ENCODE measurements at places on chromosomes 3 and 15.
A peak's percentile ranks its signal among the peaks of the same experiment; 100 is the strongest.

GRCh38 chr3:155643581-155644165, 101.2 kb downstream of the PLCH1 start:
- DNase-seq, result no peak

- DNase-seq, result no peak
These were observed 2.1 kb upstream of the FBXL22 start for GRCh38 chr15:63595065-63595464.

DNA sequence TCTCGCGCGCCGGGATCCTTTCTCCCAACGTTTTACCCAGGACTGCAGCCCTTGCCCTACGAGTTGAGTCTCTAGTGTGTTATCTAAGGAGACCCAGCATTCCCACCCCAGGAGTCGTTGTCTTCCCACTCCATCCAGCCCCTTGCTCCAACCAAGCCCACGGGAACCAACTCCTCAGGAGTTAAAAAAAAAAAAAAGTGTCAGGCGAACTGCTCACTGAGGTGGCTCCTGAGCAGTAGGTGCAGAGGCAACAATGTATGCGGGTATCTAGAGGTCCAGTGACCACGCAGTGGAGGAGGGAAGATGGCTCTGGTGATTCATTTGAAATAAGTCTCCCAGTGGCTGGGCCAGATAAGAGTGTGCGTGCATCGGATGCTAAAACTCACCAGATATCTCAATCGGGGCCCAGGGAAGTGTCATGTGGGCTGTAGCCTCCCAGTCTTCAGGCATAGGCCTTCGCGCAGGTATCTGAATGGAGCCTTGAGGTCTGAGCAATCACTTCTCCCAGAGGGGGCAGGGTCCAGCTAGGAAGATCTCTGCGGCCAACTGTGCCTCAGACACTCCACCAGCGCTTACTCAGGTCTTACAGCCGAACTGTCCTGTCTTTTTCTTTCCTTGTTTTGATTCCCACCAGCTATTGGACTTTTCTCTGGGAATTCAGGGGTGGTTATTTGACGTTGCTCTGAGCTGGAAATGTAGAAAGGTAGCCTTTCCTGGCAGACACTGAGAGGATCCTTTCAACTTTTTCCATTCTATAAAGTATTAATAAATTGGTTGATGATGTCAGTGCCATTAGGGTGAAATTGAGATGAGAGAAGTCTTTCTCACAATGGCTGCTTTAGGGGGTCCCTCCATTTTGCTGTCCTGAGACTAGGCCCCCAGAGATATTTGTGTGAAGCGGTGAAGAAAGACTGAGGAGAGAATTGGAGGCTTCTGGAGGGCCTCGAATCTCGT, 21.0 kb downstream of the ZIC4 start:
- DNase-seq, result no peak

- DNase-seq, result no peak
These were observed 35.9 kb downstream of the TLE3 start for GRCh38 chr15:70061696-70062270.

DNA sequence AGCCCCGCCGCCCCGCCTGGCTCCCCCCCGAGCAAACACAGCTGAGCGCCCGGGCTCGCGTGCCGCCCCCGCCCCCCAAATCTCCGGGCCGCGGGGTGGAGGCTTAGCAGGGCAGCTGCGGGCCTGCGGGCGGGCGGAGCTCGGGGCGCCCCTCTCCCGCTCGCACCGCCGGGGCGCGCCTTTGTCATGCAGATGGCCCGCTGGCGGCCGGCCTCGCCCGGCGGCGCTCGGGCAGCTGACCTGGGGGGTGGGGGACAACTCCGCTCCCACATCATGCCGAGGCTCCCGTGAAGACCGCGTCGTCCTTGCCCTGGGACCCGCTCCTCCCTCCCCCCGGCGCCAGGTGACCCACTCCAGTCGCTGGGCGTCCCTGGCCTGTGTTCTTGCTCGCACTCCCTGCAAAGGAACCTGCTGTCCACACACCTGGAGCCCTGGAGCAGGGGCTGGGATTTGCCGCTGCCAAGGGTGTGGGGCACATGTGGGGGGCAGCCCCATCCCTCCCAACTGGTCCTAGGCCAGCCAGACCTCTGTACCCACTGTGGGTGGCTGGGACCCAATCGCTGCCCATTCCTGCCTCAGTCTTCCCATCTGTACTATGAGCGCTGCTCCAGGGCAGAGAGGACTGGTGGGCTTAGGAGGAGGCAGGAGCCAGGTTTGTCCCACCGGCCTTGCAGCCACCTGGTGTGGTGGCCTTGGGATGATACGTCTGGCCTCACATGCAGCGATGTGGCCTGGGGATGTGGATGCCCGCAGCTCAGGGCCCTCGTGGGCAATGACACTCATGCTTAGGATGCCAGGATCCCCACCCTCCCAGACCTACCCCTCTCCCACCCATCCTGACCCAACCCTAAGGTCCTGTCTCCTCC, 33.5 kb downstream of the DNAJB8 start:
- DNase-seq, result no peak

DNA sequence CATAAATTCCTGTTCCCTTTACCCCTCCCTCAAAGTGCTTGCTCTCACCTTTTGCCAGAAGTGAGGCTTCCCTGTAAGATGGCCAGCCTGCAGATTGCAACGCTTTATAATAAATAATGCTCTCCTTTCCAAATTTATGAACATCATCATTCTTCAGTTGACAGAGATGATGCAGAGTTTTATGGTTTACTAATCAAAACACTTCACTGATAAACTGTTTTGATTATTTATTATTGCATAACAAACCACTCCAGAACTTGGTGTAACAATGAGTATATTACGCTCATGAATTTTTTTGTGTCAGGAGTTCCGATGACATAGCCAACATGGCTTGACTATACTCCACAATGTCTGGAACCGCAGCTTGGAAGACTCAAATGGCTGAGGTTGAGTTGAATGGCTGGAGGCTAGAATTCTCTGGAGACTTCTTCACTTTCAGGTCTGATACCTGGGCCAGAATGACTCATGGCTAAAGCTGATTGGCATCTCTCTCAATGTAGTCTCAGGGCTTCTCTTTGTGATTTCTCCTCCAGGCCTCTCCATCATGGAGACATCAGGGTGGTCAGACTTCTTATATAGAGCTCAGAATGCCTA, 27.3 kb upstream of the TGFBR2 start:
- no peak for DNase-seq

- no peak for DNase-seq
These were observed 8.8 kb upstream of the EXOG start for GRCh38 chr3:38487323-38487722.

- DNase-seq, result no peak
These were observed 177.1 kb downstream of the RPLP1 start for GRCh38 chr15:69629631-69630161.

DNA sequence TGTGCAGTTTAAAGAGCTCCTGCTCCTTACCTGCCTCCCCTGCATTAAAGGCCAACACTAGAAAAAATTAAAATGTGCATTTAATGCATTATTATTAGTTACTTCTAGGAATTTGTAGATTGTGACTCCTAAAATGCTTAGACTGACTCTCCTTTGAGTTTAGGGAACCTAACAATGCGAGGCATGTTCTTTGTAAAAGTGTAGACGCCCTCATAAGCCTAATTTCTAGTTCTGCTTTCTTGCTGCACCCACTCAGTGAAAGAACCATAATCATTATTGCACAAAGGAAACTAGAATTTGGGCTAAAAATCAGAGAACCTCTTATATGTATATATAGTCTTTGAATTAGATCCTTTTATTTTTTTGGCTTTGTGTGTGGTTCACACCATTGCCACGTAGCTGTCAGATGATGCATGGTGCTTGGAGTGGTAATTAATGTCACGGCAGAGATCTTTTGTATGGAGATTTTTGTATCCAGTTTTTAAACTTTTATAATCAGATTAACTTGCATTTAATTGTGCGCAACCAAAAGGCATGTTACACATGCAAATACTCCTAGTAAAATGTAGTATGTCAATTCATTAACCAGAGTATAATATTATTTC, 710 bp downstream of the ABHD10 start:
- DNase-seq, result no peak

DNA sequence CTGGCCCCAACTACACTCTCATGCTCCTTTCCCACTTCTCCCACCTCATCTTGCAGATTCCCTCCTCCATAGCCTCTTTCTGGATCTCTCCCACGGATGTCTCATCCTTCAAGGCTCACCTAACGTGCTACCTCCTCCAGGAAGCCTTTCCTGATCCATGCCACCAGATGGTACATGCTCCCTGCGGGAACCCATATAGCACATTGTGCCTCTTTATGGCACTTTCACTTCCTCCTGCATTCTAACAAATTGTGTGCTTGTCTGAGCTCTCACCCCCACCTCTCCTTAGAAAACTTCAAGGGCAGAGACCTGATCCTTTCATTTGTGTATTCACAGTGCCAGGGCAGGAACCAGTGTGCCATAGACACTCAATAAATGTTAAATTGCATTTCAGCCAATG, 63.0 kb downstream of the HES1 start:
- no peak for DNase-seq

DNA sequence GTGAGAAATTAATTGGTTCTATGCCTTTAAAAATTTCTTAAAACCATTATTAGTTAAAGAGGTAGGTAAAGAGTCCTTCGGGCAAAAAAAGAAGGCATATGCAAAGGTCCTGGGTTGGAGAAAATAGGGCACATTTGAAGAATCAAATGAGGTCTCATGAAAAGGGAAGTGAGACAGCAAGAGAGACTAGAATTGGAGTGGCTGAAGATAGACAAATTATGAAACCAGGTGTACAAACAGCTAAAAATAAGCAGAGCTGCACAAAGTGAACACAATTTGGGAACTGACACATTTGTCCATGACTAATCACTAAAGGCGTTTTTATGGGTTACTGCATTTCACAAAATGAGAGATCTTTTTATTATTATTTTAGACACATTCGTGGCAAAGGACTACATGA, 581.2 kb downstream of the PYDC2 start:
- DNase-seq, result peak; percentile 19

GRCh38 chr3:134092208-134092701, 62.5 kb upstream of the SLCO2A1 start:
- no peak for DNase-seq

DNA sequence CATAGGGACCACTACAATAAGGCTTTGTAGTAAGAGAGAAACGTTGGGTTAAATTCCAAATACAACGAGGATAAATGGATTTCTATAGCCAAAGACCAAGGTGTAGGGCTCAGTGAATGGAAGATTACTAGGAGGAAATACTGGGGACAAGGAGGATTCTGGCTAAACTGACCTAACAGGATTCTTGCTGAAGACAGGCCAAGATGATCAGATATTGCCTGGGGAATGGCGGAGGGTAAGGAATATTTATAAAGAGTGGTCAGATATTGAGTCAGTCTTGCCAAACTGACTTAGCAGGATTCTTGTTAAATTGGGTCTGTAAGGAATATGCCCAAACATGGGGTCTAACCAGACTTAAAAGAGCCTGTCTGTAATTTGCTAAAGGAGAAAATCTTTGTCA, 463.8 kb downstream of the EDEM1 start:
- no peak for DNase-seq

- no peak for DNase-seq
These were observed 2.0 kb downstream of the DVL3 start for GRCh38 chr3:184157206-184157605.

GRCh38 chr15:62104401-62104800, 37.6 kb downstream of the C2CD4A start:
- no peak for DNase-seq

GRCh38 chr15:89839167-89839810, 24.6 kb upstream of the ANPEP start:
- DNase-seq, result no peak

- no peak for DNase-seq
These were observed 946.9 kb downstream of the EPHA3 start for GRCh38 chr3:90054311-90054710.

- no peak for DNase-seq
These were observed 253.4 kb downstream of the LPP start for GRCh38 chr3:188407158-188407880.

DNA sequence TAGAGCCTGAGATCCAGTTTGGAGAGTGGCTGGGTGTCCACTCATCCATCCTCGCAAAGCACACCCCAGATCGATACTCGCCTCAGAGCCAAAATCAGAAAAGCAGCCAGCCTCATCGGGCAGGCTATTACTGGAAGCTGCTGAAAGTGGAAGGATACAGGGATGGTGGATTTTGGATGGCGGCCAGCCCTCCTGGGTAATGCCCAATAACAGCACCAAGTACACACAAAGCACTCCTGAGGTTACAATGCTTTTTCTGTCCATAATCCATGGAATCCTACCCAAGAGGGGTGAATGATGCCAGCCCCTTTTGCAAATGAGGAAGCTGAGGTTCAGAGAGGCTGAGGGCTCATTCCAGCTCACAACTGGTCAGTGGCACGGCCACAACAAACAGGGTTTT, 93.1 kb upstream of the SLC6A11 start:
- no peak for DNase-seq

DNA sequence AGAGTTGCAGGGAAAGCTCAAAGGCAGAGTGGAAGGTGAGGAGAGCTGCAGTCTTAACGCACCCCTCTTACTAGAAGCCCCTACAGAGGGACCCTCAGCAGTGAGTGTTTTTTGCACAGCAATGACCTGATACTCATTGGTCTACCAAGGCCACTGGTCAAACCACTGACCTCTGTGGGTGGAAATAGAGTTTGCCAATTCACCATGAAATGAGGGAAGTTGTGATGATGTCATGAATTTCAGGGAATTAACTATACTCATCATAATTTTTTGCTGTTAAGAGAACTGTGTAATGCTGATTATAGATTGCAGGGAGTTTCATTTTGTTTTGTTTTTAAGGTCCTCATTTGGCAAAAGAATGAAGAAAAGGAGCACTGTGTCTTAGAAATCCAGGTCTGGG, 101.7 kb upstream of the SMAD3 start:
- no peak for DNase-seq

- DNase-seq, result no peak
These were observed 42.5 kb downstream of the CA12 start for GRCh38 chr15:63339006-63339766.

GRCh38 chr3:4943549-4943948, 35.7 kb upstream of the BHLHE40 start:
- DNase-seq, result no peak

- no peak for DNase-seq
These were observed 2.0 kb downstream of the ATP2C1 start for GRCh38 chr3:130895690-130896488.

GRCh38 chr15:83653288-83653638, 660 bp upstream of the ADAMTSL3 start:
- no peak for DNase-seq

DNA sequence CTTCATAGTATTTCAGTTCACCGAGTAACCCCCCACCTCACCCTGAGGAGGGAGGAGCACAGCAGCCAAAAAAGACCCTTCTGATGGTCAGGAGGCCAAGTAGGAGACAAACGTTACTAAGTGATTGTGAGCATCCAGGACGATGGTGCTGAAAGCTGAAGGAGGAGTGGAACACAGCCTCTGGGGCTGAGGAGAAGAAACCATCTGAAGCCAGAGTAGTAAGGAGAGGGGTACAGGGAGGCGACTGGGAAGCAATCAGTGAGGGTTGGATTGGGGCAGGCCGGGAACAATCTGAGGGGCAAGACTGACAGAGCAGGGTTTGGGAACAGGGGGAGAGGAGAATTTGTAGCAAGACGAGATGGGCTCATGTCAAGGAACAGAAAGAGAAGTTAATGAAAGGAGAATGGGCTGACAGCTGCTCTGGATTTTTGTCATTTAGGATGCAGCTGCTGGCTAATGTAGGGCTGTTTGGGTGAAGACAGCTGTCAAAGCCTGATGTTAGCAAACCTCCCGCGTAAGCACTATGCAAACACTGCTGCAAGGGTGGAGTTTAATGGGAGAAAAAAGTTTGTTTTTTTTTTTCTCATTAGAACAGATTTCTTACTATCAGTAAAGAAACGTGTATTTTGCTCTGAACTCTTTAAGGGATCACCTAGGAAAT, 622.2 kb downstream of the EDEM1 start:
- DNase-seq, result no peak

Data from GM19239 (cell line).